ENCODE measurements at places on chromosomes 6 and 20. TPM values are rescaled to one million over a fixed set of nuclear protein-coding genes. Genes with fewer than 3 reads are reported as not detected.
A peak's percentile ranks its signal among the peaks of the same experiment; 100 is the strongest.

The F13A1 gene
- 58.9 TPM for total RNA-seq

The TMEM14C gene
- 85.5 TPM for total RNA-seq

The CTCFL gene
- not detected for total RNA-seq

DNA sequence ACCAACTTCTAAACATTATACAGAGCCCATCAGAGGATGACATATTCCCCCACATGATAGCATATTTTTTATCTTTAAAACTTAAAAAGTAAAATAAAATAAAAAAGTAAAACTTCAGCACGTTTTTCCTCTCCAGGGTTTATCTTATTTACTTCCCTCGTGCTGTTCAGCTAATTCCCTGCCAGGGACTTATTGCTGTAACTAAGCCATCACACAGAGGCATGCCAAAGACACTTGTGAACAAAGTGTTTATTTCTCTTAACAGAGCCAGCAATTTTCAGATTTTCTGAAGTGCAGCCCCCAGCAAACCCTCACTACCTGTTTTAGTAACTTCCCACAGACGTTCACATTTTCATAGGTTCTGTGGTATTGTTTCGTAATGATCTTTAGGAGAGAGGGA is 293.8 kb downstream of the ZNF217 start:
- no peak for DNase-seq

DNA sequence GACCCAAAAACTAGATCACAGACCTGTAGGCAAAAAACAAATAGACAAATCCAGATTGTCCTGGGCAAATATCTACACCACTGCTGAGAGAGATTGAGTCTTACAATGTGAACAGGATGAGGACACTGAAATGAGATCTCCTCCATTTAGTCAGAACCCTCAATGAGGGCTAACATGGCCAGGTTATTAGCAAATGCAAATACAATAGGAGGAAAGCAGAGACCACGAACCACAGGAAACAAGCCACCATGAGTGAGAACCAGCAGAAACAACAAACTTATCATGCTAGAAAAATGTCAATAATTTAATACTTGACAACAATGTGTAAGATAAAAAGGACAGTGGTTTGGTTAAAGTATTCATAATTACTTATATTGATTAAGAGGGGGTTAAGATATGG is 162.8 kb downstream of the SYNE1 start:
- DNase-seq, result no peak

DNA sequence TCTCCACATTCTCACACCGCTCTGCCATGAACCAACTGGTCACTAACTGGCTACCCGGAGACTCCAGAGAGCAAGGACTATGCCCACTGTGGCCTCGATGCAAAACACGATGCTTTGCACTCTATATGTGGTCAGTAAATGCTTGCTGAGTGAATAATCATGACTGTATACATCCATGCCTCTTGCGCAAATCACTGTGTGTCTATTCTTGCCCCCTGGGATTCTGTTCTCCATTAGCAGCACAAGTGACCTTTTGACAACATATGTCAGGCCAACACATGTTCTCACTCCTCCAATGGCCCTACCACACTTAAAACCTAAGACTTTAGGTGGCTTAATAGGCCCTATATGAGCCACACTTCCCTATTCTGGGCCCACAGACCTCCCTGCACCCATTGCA is 16.9 kb downstream of the KIF16B start:
- DNase-seq, result no peak

DNA sequence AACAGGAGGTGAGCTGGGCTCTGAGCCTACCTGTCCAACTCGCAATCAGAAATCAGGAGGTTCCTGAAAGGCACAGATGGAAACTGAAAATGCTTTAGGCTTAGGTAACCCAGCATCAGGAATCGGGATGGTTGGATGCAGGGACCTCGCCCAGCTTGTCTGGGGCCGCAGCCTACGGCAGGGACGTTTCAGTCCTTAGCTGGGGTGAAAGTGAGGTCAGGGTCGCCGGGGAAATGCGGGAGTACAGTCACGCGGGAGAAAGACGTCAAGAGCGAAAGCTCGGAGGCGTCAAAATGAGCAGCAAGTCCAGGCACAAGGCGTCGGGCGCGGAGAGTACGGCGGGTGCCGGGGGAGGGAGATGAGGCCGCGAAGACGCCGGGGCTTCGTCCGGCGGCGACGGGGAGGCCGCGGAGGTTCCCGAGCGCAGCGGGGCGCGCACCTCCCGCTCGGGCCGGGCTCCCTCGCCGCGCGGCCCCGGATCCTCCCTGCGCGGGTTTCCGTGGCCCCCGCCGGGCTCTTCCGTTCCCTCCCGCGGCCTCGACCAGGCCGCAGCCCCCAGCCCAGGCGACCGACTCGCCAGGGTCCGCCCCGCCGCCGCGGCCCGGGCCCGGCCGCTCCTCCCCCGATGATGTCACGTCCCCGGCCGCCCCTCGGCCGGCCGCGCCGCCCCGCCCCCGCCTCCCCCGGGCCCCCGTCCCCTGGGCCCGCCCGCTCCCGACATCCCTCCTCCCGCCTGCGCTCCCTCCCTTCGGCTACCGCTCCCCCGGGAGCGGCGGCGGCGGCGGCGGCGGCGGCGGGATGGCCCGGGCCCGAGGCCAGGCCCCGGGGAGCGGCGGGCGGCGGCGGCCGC is at the start of gene EBF4:
Gene EBF4 (plus strand): TSS at position 745 of the 850 bp plus-strand sequence. CDS start 866 bp downstream, outside the sequence.
- DNase-seq, result no peak

DNA sequence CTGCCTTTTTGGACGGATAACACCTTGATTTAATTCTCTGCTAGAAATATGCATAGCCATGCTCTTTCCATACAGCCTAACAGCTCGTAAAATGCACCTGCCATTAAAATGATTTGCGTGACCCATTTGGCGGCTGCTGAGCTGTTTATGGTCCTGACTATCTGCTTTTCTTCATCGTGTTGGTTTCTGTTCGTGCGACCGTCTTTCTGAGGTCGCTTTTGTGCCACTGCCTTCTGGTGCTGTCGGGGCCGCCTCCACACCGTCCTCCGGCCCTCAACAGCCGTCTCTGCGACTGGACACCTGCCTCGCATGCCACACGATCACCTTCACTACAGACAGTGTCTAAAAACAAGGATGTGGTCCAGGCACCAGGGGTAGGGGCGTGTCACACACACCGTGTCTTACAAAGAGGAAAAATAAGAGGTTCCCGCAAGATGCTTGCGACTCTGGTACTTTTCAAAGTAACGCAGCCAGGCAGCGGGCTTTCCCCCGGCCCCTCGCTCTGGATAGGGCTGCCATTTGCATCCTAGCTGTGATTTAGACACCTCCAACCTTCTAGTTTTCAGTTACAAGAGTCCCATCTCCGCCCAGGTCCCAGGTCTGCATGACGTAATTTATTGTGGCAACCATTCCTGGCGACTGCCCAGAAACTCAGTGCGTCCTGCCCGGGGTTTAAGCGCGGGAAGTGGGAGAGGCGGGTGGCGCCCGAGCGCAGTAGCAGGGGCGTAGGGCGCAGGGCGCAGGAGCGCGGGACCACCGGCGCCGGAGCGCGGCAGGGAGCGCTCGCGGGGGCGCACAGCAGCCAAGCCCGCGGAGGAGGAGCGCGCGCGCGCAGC is at the start of gene STMND1:
Gene STMND1 (plus strand): TSS at position 629 of the 836 bp plus-strand sequence. CDS start 208 bp downstream, outside the sequence.
- peak; percentile 26 for DNase-seq

GRCh38 chr6:121339639-121340226 is 5.5 kb upstream of the TBC1D32 start:
- no peak for DNase-seq

GRCh38 chr20:3354247-3354646 is 53.2 kb downstream of the DNAAF9 start:
- no peak for DNase-seq

- DNase-seq, result no peak
These were observed 37.7 kb upstream of the SLC4A11 start for GRCh38 chr20:3276680-3277015.

DNA sequence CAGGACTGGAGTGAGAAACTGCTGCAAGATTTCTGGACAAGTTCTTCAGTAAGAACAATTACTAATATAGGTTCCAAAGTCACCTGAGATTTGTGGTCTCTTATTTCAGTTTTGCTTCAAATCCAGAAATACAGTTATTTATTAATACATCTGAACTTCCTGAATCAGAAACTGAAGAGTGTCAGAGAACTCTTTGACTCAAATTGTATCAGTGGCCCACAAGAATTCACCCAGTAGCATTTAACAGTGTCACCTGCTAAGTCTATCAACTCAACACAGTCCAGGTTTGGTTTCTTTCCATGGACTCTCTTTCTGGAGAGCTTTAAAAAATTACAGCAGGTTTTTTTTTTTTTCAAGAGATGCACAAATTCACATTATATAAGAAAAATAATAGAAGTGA is 18.8 kb upstream of the NHSL1 start:
- no peak for DNase-seq

- DNase-seq, result no peak
These were observed 5.2 kb downstream of the ADIG start for GRCh38 chr20:38586181-38586525.

- DNase-seq, result no peak
These were observed 705.3 kb downstream of the KIF16B start for GRCh38 chr20:15867899-15868298.

GRCh38 chr6:150301846-150302519 is 66.8 kb upstream of the IYD start:
- DNase-seq, result no peak

DNA sequence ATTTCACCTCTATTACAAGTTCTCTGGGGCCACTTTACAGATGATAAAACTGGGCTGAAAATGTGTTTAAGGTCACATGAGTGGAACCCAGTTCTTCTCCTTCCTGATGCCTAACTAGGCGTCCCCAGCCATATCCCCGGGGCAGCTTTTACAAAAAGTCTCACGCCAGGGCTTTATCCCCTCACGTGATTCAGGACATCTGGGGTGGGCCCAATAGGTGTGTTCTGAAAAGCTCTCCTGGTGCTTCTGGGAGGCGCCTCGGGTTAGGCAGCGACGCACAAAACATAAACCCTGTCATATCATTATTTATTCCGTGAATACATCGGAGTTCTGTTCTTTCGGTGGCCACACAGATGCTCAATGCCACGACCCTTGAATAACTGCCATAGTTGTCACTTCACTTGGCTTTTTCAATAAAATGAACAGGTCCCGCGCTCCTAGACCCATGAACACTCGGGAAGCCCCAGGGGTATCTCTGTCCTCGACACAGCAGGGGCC is 32.1 kb downstream of the SF3B5 start:
- DNase-seq, result no peak

DNA sequence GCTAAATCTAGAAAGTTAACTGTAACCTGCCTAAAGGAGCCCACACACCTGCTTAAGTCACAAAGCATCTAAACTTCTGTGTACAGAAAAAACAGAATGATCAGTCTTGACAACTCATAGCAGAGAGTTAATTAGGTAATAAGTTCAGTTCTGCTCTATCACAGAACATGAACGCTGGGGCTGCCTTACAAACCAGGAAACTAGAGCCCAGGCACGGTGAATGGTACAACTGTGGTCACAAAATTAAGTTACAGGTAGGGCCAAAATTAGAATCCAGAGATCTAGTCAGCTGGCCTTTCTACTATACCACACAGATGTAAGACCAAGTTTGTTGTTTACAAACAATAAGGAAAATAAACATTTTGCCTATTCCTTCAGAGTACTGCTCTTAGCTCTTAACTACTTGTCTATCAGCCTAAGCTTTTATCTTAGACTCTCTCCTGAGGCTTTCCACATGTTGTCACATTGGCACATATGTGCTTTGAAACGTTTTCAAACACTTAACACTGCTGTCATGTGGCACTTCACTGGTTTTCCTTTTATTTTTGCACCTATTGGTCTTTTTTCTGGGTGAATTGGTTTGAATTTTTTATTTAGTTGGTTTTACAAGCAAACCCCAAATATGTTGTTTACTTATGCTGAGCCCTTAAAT is 75.7 kb downstream of the SIM1 start:
- DNase-seq, result no peak

GRCh38 chr6:143260857-143261256 is 189.6 kb downstream of the ADAT2 start:
- no peak for DNase-seq

- DNase-seq, result no peak
These were observed 9.3 kb upstream of the DOK5 start for GRCh38 chr20:54466127-54466526.

DNA sequence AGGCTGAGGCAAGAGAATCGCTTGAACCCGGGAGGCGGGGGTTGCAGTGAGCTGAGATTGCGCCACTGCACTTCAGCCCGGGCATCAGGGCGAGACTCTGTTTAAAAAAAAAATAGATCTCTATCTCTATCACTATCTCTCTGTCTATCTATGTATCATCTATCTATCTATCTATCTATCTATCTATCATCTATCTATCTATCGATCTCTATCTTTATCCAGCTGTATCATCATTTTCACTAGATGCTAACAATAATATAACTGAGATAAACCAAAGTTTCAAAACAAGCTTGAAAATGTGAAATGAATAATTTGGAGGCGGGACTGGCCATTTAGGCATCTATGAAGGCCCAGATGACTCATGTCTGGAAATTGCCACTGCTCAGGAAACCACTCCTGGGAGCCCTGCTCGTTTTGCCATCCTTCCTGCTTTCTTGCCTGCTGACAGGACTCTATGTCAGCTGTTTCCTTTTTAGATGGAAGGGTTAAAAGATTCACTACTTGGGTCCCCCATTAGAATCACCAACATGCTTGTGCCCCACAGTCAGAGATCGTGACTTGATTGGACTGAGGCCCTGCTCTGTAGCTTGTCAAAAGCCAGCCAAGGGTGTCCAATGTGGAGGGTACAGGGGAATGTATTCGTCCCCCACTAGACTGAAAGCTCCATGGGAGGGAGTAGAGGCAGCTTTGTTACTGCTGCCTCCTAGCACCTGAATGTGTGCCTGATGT is 61.7 kb downstream of the UTRN start:
- DNase-seq, result no peak

- no peak for DNase-seq
These were observed 152.5 kb downstream of the CEBPB start for GRCh38 chr20:50343125-50343489.

DNA sequence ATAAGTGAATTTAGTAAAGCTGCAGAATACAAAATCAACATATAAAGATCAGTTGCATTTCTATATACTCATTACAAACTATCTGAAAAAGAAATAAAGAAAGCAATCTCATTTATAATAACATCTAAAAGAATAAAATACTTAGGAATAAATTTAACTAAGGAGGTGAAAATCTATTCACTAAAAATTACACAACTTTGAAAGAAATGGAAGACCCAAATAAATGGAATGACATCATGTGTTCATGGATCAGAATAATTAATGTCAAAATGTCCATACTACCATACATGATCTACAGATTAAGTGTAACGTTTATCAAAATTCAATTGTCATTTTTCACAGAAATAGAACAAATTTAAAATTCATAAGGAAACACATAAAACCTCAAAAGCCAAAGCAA is 194.9 kb downstream of the TINAG start:
- DNase-seq, result no peak

DNA sequence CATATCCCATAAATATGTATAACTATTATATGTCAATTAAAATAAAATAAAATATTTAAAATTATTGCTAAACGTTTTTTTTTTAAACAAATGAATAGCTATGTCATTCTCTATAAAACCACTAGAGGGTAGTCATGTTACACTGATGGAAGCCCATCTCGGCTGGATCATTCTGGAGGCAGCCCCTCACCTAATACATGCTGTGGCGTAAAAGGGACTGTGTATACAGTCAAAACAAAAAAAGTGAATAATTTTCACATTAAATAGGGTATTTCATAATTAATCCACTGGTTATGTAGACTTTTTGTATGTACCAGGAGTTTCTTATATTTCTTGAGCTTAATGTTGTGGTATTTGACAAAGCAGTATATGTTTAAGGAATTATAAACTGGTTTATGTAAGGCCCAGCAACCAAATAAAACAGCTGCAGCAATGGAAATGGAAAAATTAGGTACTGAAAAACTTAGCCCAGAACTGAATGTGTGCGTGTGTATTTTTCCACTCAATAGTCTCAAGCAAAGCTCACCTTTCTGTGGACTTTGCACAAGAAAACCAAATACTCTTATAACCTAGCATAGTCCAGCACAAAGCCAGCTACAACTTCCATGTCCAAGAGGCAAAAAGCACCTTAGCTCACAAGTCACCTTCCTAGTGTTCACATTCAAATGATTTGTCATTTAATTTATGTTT is 81.7 kb downstream of the COL9A1 start:
- no peak for DNase-seq
